A549 treated with GW870086 at 1 μM for 4 hours (cell line): ENCODE measurements at places on chromosomes 2 and 18. TPM values are rescaled to one million over a fixed set of nuclear protein-coding genes. Genes with fewer than 3 reads are reported as not detected.

DSG4 gene
- not detected in 5 replicates for total RNA-seq

VWC2L gene
- not detected in 5 replicates for total RNA-seq

WNT6 gene
- 0.14 to 0.36 TPM (median 0.26 TPM) in 5 replicates for total RNA-seq

LYG1 gene
- 0.93 to 2.2 TPM (median 1.6 TPM) in 5 replicates for total RNA-seq

RNMT gene
- total RNA-seq: 17.1 to 19.7 TPM (median 17.7 TPM) in 5 replicates

LIPT1 gene
- 3.2 to 5.1 TPM (median 3.9 TPM) in 5 replicates for total RNA-seq

SERPINB10 gene
- not detected in 5 replicates for total RNA-seq

ITPRID2 gene
- 38.4 to 51.0 TPM (median 49.6 TPM) in 5 replicates for total RNA-seq

VIT gene
- not detected in 5 replicates for total RNA-seq

ABCG5 gene
- not detected in 5 replicates for total RNA-seq

KDM3A gene
- total RNA-seq: 21.2 to 29.8 TPM (median 24.8 TPM) in 5 replicates

COL6A3 gene
- total RNA-seq: 0.08 to 0.23 TPM (median 0.14 TPM) in 5 replicates

KIAA2012 gene
- total RNA-seq: not detected in 5 replicates

ANKRD62 gene
- total RNA-seq: not detected in 5 replicates

SLC11A1 gene
- total RNA-seq: 0.10 to 0.26 TPM (median 0.19 TPM) in 5 replicates

L3MBTL4 gene
- total RNA-seq: not detected in 5 replicates

CRYBA2 gene
- total RNA-seq: not detected in 5 replicates

CD8B2 gene
- total RNA-seq: not detected in 5 replicates

CYTIP gene
- not detected in 5 replicates for total RNA-seq

BMP10 gene
- total RNA-seq: not detected in 5 replicates

CYS1 gene
- 1.2 to 1.5 TPM (median 1.3 TPM) in 5 replicates for total RNA-seq

KLHL14 gene
- total RNA-seq: not detected in 5 replicates

AP1S3 gene
- 20.2 to 38.9 TPM (median 27.7 TPM) in 5 replicates for total RNA-seq

FTCDNL1 gene
- 2.0 to 3.4 TPM (median 2.7 TPM) in 5 replicates for total RNA-seq

DOK6 gene
- not detected in 5 replicates for total RNA-seq

CFAP65 gene
- 0.14 to 0.21 TPM (median 0.18 TPM) in 4 of 5 replicates, not detected in the other for total RNA-seq

TMEM237 gene
- 16.7 to 22.5 TPM (median 19.9 TPM) in 5 replicates for total RNA-seq

OR6B2 gene
- not detected in 5 replicates for total RNA-seq

ILKAP gene
- 37.1 to 42.3 TPM (median 39.4 TPM) in 5 replicates for total RNA-seq

FHL2 gene
- 64.2 to 81.4 TPM (median 69.4 TPM) in 5 replicates for total RNA-seq

TGFA gene
- 4.4 to 5.2 TPM (median 4.7 TPM) in 5 replicates for total RNA-seq

PSMD1 gene
- total RNA-seq: 108 to 122 TPM (median 110 TPM) in 5 replicates

PLCL1 gene
- total RNA-seq: not detected in 5 replicates

KLHL30 gene
- total RNA-seq: 0.17 to 0.45 TPM (median 0.21 TPM) in 5 replicates

FBXO36 gene
- total RNA-seq: 1.2 to 1.7 TPM (median 1.4 TPM) in 5 replicates

TFPI gene
- total RNA-seq: 38.7 to 57.3 TPM (median 51.8 TPM) in 5 replicates

RTKN gene
- 18.8 to 25.6 TPM (median 24.2 TPM) in 5 replicates for total RNA-seq

CHMP3 gene
- 118 to 132 TPM (median 124 TPM) in 5 replicates for total RNA-seq

NEB gene
- 0.21 to 0.94 TPM (median 0.24 TPM) in 5 replicates for total RNA-seq

FAP gene
- total RNA-seq: 0.05 to 0.32 TPM in 2 of 5 replicates, not detected in the others

UGT1A3 gene
- total RNA-seq: 0.07 TPM in 1 of 5 replicates, not detected in the others

TMEM200C gene
- total RNA-seq: not detected in 5 replicates

ST8SIA5 gene
- 0.02 TPM in 1 of 5 replicates, not detected in the others for total RNA-seq

KCNK3 gene
- total RNA-seq: 0.46 to 1.2 TPM (median 0.68 TPM) in 5 replicates

MYCN gene
- 0.05 TPM in 1 of 5 replicates, not detected in the others for total RNA-seq

AQP12A gene
- total RNA-seq: not detected in 5 replicates

CRACDL gene
- 3.2 to 4.4 TPM (median 3.2 TPM) in 5 replicates for total RNA-seq

RAB17 gene
- 0.16 to 0.71 TPM (median 0.34 TPM) in 5 replicates for total RNA-seq

REG3G gene
- not detected in 5 replicates for total RNA-seq

TMEM18 gene
- 36.1 to 46.1 TPM (median 44.8 TPM) in 5 replicates for total RNA-seq

SLC16A14 gene
- 0.43 to 1.6 TPM (median 0.80 TPM) in 5 replicates for total RNA-seq

SCN3A gene
- not detected in 5 replicates for total RNA-seq

TTC31 gene
- 13.3 to 18.3 TPM (median 16.5 TPM) in 5 replicates for total RNA-seq

GPR45 gene
- total RNA-seq: not detected in 5 replicates
